ENCODE measurements at places on chromosomes 2 and 18.

DNA sequence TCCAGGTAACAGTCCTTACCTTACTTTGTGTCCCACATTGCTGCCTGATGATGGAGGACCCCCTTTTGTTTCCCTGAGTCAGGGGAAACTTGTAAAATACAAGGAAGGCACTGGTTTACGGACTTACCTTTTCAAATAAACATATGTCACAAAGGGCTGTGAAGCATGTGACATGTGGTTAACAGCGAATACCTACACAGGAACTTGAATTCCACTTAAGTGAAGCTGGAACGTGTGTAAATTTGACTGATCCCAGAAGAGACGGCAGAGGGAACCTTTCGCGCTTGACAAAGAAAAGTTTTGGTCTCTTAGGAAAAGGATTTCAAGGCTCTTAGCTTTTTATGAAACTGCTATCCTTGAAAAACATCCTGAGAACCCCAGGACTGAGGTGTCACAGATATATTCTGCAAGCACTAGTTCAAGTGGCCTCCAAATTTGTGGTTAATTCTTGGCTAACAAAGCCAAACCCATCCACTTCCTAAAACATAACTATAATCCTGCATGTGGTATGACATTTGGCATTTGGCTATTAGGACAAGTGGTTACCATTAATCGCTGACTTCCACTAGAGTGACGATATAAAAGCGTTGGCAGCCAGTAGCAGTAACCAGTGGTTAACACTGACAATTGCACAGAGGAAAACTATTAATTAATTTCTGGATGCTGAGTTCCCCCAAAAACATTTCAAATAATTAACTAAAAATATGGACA lies 55.6 kb downstream of the ITGB6 start:
- DNase-seq: no peak

GRCh38 chr18:24370120-24370519 lies 27.5 kb downstream of the OSBPL1A start:
- DNase-seq: no peak

DNA sequence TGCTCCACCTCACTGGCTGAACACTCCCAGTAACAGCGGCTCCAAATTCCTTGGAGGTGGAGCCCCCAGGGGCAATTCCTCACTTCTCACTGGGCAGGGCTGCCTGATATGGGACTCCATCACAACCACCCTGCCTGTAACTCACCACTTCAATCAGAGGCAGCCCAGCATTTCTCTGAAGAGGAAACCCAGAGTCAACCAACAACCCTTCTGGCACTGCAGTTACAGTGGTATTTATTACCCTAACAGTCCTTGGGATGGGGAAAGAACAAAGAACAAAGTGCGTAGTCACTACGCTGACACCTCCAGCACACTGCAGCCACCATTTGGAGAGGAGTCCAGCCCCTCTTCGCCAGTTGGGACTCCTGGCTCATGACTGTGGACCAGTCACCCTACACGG lies 85.7 kb upstream of the GALNT13 start:
- DNase-seq: no peak

DNA sequence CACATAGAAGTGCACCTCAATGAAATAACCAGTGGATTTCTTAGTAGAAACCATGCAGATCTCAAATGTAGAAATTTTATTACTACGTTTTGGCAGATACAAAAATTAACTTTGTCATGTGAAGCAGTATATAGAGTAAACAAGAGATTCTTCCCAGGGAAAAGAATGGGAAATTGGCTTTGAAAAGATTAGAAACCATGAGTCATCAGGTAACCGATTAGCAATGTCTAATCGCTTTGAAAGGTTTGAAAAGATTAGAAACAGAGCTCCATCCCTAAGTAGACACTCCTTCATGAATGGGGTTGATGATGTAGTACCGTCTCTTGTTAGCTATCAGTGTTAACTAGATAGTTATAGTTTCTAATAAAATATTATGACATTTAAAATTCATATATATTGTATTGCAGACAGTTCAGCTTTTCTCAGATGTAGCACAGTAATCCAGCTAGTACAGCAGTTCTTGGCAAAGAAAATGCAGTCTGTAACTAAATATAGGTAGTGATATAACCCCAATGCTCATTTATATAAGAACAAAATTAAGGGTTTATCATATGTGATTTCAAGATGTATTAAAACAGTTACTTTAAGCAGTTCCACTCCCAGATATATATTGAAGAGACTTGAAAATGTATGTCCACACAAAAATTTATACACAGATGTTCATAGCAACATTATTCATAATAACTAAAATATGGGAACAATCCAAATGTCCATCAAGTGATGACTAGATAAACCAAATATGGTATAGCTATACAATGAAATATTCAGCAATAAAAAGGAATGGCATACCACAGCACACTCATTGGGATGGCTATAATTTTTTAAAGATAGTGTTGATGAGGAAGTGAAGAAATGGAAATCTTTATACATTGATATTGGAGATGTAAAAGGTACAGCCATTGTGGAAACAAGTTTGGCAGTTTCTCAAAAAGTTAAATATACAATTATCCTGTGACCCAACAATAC lies 113.9 kb downstream of the PTPN4 start:
- DNase-seq: no peak

- no peak for DNase-seq
These were observed 43.5 kb downstream of the CALCRL start for GRCh38 chr2:187404431-187405110.

GRCh38 chr2:136482006-136482405 lies 283.3 kb upstream of the THSD7B start:
- DNase-seq: no peak

- no peak for DNase-seq
These were observed 454.5 kb downstream of the XIRP2 start for GRCh38 chr2:167342769-167343168.

DNA sequence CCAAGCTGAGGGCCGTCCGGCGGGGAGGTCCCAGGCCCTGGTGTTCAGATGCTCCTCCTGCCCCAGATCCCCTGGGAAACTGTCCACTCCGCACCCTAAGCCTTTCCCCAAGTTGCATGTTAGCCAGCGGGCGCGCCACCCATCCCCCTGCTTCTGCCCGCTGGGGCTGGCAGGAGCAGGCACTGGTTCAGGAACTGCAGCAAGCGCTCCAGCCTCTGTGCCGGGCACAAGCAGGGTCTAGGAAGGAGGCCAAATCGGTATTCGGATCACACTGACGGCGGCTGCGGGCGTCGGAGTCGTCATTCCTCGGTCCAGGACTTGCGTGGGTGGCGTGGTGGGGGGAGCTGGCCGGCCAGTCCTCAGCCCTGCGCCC lies 53.7 kb downstream of the FAM168B start:
- DNase-seq: no peak

DNA sequence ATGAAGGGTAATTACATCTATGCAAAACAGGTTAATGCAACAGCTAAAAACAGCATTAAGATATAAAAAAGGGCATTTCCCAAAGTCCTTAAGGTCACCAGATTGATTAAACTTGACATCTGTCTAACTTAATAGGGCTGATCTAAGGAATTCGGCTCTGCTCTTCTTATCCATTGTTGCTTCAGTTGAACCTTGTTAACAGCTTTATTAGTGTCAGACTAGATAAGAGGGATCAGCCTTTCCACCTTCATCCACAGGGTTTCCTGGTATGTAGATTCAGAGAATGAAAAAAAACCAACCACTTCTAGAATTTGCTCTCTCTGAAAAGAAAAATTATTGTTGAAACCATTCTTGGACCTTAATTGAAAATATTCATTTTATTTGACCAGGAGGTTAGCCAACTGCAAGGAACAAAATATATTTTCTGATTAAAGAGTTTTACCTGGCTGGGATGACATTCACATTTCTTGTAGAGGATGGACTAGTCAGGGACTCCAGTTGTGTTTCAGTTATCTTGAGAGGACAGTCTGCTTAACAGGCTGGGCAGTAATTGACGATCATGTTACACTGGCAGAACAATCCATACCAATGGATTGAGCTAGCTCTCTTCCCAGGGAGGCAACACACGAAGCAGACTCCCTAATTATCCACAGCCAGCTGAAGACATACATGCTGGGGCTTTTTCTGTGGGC lies 357.4 kb upstream of the ACVR2A start:
- DNase-seq: no peak

- no peak for DNase-seq
These were observed 31.8 kb upstream of the OTOS start for GRCh38 chr2:240172071-240172895.
